Stimulated activated CD8-positive, alpha-beta memory T cell treated with anti-CD3 and anti-CD28 coated beads, Interleukin-2, amount 100 ng/mL, for 48 hours (primary cell): ENCODE measurements at places on chromosomes 3 and 15.

DNA sequence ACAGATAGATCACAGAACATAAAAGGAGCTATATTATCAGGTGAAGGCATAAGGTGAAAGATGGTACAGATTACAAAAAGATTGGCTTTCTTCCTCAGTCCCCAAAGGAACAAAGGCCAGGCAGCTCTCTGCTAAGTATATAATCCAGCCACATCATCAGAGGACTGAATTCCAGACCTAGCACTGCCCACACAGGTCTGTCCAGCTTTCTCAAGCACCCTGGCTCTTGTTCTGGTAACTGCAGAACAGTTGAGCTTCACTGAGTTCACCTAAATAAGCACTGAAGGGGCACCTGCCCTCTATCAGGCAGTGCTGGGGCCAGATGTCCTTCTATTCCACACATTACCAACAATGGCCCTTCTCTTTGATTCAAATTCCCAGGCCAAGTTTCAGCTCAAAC is 6.3 kb downstream of the DUOXA1 start:
- no peak for DNase-seq

GRCh38 chr3:59262076-59262498 is 212.3 kb upstream of the CFAP20DC start:
- no peak for DNase-seq

GRCh38 chr3:38255627-38256026 is 10.0 kb upstream of the SLC22A13 start:
- no peak for DNase-seq

- no peak for DNase-seq
Observed at GRCh38 chr15:54836052-54836795, 360.5 kb downstream of the RSL24D1 start.

DNA sequence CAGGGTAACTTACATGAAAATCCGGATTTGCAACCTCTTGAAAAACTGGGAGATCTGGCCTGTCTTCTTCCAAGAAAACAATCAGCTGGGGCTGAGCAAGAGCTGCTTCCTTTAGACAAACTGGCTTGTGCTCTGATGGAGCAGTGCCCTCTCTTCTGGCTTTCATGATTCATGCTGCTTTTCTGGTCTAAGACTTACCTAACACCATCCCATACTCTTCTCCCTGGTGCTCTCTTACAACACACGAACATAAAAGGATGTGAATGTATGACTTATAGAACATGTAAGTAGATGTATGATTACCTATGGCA is 9.9 kb downstream of the TJP1 start:
- no peak for DNase-seq

DNA sequence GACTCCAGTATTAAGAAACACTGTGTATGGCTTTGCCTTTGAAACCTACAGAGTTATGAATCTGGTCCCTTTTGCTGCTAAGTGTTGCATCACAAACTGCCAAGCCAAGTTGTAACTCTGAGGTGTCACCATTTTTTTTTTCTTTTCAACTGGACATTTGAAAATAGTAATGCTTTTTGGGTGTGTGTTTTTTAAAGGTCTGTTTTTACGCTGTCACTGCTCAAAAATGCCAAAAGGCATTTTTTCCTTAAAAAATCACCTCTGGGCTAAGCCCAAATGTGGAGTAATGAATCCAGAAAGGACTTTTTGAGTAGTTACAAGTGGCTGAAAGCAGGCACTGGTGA is 9.5 kb downstream of the SMAD3 start:
- DNase-seq: no peak

GRCh38 chr3:124862006-124862405 is 25.2 kb downstream of the ITGB5 start:
- no peak for DNase-seq

GRCh38 chr15:58179741-58180381 is 41.7 kb downstream of the AQP9 start:
- no peak for DNase-seq

GRCh38 chr15:92159481-92159880 is 234.2 kb upstream of the ST8SIA2 start:
- no peak for DNase-seq

- DNase-seq: no peak
Observed at GRCh38 chr15:70589221-70589620, 174.1 kb downstream of the UACA start.

GRCh38 chr15:72116731-72117485 is 1.0 kb downstream of the MYO9A start:
- DNase-seq: no peak

- no peak for DNase-seq
Observed at GRCh38 chr15:59366333-59367021, 6.2 kb downstream of the MYO1E start.

DNA sequence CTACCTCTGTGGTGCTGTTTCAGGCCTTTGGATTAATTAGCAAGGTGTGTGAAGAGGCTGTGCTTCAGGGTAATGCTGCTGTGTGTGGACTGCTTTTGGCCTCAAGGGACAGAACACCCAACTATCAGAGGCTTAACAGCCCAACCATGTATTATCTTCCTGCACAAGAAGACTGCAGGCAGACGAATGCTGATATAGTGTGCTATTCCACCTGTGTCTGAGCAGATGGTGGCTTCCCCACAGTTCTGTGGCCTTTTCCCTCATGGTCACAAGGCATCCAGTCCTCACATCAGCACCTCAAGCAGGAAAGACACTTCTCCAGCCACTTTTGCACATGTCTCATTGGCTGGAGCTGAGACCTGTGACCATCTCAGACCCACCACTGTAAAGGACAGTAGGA is 76.6 kb downstream of the CHCHD6 start:
- no peak for DNase-seq

DNA sequence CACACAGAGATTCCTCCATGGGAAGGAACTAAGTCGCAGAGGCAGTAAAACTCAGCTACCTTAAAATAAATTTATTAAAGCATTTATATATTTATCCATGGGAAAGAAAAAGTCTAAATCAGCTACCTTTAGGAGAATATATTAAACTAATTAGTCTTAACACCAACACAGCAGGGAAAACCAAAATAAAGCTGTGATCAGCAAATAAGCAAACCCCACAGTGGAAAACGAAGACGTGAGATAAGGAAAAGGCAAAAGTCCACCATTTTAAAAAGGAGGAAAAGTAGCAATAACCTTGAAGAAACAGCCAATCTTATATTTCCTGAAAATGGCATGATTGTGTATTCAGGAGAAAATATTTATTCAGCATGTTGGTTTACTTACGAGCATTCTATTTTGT is 473.0 kb upstream of the ROBO2 start:
- no peak for DNase-seq

DNA sequence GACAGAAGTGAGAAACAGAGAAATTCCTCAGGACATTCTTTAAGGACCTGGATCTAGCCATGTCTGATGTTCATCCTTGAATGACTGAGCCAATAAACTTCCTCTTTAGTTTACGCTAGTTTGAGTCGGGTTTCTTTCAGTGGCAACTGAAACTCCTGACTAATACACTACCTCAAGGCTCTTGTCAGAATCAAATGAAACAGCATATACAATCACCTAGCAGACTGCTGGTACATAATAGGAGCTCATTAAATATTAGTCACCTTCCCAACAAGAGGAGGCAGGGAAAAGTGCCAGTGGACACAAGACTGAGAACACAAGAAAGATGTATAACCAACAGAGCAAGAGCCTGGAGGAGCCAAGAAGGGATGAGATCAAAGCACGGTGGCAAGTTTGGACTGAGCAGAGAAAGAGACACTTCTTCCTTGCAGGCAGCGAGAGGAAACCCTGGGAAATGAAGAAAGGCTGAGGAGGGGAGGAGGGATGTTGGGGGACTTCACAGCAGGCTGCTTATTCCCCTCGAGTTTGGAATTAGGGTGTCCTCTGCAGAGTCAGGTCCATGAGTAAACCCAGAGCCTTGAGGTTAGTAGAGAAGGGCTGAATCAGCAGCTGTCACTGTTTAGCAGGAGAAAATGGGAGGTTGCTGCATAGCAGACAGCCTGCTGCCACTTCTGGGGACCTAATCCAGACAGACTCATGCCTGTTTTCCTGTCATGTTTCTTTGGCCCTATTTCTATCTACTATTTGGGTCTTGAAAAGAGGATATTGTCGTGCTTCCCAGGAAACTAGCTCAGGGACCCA is 73.3 kb downstream of the MRPL46 start:
- no peak for DNase-seq

DNA sequence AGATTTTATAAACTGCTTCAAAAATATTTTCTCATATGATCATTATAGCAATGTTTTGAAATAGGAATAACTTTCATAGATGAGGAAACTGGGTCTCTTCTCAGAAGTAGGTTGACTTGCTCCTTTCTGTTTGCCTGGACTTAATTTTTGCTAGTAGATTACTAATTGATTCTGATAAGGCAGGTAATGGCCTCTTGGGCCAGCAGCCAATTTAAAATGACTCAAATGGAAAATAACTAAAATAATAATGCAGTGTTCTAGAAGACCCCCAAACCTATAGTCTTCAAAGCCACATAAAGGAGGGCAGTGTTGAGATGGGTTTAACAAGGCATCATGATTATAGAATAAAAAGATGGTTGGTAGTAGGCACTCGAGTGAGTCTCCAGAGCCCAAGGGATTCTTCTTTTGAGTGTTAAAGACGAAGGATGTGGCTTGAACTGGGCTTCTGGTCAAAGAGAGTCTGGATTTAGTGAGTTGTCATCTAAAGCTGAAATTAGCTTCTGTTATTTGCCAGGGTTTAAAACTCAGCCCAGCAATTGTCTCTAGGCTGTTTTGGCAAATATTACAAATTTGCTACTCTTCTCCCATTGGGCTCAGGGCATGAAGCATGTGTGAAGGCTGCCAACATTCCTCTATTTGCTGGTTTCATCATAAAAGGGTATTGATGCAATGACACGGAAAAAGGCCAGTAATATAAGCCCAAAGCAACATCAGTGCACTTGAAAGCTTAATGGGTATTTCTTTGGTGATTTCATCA is 297.1 kb upstream of the MEIS2 start:
- no peak for DNase-seq

DNA sequence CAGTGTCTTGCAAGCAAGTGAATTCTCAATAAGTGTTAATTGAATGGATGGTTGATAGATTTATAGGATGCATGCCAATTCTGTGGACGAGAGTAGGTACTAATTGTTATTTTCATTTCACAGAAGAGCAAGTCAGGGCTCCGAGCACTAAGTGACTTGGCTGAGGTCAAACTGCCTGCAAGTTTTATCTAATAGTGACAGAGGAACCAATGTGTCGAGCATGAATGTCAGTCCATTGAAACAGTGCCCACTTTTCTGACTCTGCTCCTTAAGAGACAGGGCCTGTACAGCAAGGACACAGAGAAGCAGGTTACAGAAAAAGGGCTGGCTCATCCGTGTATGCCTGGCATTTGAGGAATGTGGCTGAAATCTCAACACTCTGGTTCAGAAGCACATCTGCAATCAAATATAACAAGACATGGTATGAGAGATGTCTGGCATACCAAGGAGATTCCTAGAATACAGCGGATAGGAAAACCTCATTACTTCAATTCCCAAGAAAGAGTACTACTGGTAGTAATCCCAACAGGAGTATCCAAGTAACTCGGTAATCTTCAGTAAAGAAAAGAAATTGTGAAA is 6.0 kb upstream of the B3GNT5 start:
- no peak for DNase-seq

GRCh38 chr3:177889161-177889560 is 647.1 kb upstream of the KCNMB2 start:
- DNase-seq: no peak
